Body of pancreas (tissue), 4 donors: ENCODE measurements at places on chromosomes 3 and 15.

DNA sequence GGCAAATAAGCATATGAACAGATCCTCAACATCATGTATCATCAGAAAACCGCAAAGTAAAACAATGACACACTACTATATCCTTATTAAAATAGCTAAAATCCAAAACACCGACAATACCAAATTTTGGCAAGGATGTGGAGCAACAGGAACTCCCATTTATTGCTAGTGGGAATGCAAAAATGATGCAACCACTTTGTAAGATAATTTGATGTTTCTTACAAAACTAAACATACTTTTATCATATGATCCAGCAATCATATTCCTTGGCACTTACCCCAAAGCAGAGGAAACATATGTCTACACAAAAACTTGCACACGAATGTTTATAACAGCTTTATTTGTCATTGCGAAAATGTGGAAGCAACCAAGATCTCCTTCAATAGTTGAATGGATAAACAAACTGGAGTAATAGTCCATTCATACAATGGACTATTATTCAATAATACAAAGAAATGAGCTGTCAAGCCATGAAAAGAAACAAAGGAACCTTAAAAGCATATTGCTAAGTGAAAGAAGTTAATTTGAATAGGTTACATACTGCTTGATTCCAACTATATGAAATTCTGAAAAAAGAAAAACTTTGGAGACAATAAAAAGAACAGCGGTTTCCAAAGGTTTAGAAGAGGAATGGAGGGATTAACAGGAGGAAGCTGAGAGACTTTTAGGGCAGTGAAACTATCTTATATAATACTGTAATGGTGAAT is 172.0 kb downstream of the VPS13C start:
- no peak for DNase-seq

- no peak for DNase-seq
Measured at GRCh38 chr15:85494048-85494777, 113.8 kb downstream of the AKAP13 start.

DNA sequence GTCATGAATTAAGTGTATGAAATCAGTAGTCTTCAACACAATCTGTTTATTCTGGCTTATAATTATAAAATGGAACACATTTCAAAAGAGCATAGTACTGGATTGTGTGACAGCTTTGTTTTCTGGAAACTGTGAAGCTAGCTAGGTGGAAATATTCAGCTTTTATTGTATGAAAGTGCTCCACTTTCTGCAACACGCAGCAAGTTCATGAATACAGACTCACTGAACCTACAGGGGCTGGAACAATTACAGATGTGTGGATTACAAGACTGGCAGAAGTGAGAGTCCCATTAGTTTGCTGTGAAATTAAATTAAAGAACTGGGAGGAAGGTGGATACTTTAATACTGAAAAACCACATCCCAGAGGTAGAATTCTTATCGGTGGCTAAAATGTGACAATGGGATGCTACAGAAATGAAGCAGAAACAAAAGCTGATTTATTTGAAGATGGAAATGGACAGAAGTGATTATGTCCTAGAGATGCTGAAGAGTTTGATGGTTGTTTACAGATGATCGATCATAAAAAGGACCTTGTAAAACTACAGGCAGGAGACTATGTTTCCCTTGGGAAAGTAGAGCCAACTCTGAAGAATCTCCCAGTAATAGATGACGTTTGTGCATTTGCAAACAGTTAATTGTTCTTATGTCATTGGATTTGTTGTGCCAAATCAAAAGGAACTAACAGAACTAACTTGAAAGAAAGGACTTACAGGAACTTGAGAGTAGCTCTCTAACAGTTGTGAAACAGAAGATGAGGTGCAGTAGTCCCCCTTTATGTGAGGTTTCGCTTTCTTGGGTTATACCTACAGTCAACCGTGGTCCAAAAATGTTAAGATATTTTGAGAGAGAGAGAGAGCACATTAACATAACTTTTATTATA is 15.7 kb downstream of the TF start:
- no peak for DNase-seq

- DNase-seq: no peak
Measured at GRCh38 chr15:93759629-93760028, 471.7 kb upstream of the MCTP2 start.

GRCh38 chr3:98038286-98038685 is 3.2 kb upstream of the GABRR3 start:
- no peak for DNase-seq

GRCh38 chr15:85036716-85037115 is 55.1 kb downstream of the PDE8A start:
- DNase-seq: no peak

DNA sequence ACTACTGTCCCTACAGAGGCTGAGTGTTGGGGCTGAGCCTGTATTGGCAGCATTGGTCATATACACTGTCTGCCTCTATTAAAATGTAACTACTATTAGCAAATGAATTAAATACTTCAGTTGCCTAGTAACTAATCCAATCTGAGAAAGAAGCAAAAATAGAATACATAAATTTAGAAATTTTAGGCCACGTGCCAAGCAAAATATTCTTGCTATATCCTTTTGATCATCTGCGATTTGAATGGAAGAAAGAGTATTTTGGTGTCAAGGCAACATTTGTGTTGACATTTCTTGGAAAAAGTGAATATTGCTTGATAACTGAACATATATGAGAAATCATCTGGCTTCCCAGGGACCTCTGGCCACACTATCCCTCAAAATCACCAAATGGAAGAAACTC is 148.2 kb upstream of the TOPAZ1 start:
- DNase-seq: no peak

DNA sequence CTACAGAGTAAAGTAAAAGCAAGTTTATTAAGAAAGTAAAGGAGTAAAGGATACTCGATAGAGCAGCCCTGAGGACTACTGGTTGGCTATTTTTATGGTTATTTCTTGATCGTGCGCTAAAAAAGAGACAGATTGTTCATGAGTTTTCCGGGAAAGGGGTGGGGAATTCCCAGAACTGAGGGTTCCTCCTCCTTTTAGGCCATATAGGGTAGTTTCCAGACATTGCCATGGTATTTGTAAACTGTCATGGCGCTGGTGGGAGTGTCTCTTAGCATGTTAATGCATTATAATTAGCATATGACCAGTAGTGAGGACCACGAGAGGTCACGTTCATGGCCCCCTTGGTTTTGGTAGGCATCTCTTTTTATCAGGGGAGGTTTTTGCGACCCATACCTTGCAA is 213.1 kb downstream of the OSBPL10 start:
- no peak for DNase-seq

GRCh38 chr3:176554791-176555654 is 642.3 kb downstream of the TBL1XR1 start:
- DNase-seq: no peak

DNA sequence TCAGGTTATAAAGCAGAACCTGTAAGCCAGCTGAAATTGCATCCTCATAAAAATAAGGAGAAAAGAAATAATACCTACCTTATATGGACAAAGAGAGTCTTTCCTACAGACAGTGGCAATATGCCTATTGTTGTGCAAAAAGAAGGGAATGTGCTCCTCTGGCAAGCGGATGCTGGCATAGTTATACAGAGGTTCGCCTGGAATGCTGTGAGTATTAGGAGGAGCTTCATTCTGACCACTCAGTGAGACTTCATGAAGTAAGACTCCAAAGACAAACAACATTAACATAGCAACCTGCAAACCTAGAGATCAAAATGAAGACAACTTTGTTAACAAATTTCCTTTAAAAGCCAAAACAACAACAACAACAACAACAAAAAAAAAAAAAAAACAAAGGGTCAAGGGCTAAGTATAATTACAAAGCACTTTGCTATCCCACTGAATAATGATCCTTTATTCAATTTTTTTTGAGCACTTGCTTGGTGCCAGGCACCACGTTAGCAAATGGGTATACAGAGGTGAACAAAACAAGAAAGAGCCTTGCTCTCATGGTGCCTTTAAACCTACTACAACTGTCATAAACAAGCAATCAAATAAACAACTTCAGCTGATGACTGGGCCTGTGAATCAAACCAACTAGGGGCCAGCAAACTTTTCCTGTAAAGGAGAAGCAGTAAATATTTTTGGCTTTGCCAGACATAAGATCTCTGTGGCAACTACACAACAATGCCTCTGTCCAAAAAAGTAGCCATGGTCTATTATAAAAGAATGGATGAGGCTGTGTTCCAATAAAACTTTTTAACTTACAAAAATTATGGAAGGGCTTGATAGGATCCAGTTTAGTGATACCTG is 3.7 kb downstream of the EOGT start:
- no peak for DNase-seq

- DNase-seq: no peak
Measured at GRCh38 chr3:32202496-32202895, 36.0 kb upstream of the CMTM8 start.

DNA sequence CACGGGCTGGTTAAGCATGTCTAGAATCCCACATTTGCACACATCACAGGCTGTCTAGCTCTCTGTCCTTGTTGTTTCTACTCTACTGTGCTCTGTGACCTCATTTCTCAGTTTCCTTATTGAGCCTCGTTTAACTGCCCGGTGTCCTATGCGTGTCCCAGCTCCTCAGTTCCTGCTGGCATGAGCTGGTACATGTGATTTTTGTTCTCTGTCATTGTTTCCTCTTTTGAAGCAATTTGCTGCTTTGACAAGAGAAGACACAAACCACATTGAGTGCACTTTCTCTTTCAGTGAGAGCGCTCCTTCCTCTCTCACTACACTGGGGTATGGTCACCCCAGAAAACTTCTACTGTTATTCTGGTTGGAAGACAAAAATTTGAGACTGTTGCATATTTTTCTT is 563.5 kb downstream of the PDCD6IP start:
- DNase-seq: no peak

- no peak for DNase-seq
Measured at GRCh38 chr3:73536952-73537351, 87.8 kb downstream of the PDZRN3 start.

GRCh38 chr3:135556174-135556573 is 409.4 kb upstream of the PPP2R3A start:
- no peak for DNase-seq

DNA sequence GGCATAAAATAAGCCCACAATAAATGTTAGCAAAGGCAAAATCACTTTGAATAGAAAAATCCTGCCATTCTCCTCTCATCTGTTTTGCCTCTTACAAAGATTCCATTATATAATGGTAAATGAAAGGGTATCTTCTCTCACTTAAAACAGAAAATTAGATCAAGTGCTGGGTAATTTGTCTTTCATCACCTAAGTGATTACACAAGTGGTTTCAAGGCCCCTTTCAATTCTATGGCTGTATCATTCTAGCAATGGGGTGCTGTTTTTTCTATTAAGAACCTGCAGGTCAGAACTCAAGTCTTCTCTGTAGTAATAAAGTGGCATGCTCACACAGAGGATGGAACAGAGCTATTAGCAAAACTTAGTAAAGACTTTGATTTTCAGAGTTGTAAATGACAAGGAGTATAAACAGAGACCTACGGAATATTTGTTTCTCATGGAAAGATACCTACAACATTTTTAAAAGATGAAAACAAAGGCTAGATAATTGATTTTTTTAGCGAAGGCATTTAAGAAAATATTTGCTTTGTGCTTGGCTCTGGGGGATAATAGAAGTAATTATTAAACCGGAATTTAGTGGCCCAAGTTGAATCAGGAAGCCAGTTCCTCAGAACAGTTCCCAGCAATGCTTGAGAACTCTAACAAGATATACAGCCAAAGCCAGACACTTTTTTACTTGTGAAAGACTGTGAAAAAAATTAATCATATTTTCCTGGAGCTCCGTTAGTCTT is 137.4 kb downstream of the CMSS1 start:
- DNase-seq: no peak

- no peak for DNase-seq
Measured at GRCh38 chr15:85073556-85074194, 92.0 kb downstream of the PDE8A start.

GRCh38 chr3:157532529-157533297 is 29.5 kb upstream of the VEPH1 start:
- peak; percentile 49 for DNase-seq

DNA sequence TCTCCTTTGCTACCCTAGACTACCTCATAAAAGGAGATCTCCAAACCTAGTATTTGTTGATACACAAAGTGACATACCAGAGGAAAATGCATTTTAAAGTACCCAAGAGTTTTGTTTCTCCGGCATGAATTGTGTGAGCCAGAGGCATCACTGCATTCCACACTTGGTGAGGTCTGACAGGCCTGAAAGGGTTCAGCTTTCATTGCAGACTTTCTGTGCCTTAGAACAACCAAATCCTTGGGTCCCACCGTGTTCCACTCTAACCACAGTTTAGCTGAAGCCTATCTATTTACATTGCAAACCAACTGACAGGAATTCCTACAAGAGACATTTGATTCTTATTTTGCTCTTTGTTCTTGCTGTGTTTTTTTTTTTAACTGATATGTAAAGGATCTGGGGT is 21.0 kb upstream of the EID1 start:
- no peak for DNase-seq

DNA sequence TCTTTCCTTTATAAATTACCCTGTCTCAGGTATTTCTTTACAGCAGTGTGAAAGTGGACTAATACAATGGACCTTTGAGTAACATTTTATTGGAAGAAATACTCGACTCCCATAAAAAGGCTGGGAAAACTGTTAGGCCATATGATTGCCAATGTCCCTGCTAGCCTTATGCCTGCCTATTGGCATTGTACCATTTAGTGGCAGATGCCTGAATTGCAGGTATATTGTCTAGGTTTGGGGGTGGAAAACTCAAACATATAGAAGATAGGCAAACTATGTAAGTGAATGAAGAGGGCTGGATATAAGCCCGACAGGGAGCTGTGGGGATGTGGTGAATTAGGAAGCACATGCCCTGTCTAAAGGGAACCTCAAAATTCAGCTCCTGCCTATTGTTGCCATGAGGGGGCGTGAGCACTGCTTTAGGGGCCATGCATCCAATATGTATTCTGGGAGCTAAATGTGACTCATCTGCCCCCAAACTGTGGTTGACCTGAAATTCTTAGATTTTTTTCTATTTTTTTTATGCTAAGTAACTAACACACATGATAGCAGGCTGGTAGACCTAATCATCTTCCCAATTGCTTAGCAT is 65.2 kb upstream of the TRA2B start:
- no peak for DNase-seq

- no peak for DNase-seq
Measured at GRCh38 chr3:25037049-25037547, 391.0 kb upstream of the RARB start.

- DNase-seq: no peak
Measured at GRCh38 chr15:80034629-80035028, 24.8 kb upstream of the ZFAND6 start.

DNA sequence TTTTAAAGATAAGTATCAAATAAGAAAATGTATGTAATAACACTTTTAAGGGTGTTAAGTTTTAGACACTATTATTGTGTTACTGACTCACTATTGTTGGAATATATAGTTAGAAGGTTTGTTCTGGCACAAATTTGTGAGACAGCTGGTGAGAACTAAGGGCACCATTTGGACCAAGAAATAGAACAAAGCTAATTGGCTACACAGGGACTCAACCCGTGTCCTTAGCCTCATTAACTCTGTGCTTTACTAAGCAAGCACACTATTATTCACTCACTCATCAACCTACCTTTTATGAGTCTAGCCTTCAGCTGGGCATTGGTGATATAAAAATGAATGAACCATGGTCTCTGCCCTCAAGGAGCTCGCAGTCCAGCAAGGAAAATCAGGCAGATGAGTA is 4.1 kb upstream of the UNC13C start:
- no peak for DNase-seq

- DNase-seq: no peak
Measured at GRCh38 chr3:85725809-85726208, 767.0 kb downstream of the CADM2 start.
